ENCODE measurements at places on chromosomes 6 and 20. TPM values are rescaled to one million over a fixed set of nuclear protein-coding genes. Genes with fewer than 3 reads are reported as not detected.

DNA sequence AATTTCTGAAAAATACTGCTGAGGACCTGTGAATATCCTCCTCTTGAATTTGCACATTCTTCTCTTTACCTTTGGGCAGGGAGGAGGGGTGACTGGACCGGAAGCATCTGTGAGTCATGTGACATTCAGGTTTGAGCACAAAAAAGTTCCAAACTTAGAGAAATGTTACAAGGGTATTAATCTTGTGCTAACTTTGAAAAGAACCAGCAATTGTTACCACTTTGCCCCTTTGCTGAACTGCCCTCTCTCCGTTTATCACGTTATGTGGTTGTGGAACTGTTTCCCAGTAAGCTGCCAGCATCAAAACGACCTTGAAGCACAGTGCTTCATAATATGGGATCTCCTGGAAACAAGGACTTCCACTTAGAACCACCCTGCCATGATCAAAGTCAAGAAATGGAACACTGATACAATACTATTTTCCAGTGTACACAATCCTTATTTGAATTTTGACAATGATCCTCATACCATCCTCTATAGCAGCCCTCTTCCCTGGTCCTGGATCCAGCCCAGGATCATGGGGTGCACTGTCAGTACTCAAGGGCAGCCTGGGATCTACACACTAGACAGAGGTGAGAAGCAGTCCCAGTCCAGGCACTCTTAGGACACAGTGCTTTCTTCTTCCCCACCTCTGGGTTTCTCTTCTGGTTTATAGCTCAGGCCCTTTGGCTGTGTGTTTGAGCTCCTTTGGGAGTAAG is 2.3 kb upstream of the TUBB1 start:
- DNase-seq, result no peak

DNA sequence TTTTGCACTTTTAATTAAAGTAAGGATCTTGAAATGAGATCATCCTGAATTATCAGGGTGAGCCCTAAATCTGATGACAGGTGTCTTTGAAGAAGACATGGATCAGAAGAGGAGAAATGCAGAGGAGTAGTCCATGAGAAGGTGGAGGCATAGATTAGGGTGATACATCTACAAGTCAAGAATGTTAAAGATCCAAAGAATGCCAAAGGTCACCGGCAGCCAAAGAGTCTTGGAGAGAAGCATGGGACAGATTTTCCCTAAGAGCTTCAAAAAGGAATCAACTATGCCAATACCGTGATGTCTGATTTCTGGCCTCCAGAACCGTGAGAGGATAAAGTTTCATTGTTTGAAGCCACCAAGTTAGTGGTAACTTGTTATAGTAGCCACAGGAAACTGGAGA is 59.0 kb upstream of the THEMIS start:
- no peak for DNase-seq

- DNase-seq, result no peak
Observed at GRCh38 chr6:127436578-127437110, 22.5 kb downstream of the KIAA0408 start.

GRCh38 chr6:104522533-104522932 is 337.2 kb downstream of the HACE1 start:
- DNase-seq, result no peak

GRCh38 chr20:55597526-55597925 is 407.8 kb downstream of the CBLN4 start:
- no peak for DNase-seq

GRCh38 chr6:106553440-106553839 is 75.9 kb downstream of the RTN4IP1 start:
- no peak for DNase-seq

DNA sequence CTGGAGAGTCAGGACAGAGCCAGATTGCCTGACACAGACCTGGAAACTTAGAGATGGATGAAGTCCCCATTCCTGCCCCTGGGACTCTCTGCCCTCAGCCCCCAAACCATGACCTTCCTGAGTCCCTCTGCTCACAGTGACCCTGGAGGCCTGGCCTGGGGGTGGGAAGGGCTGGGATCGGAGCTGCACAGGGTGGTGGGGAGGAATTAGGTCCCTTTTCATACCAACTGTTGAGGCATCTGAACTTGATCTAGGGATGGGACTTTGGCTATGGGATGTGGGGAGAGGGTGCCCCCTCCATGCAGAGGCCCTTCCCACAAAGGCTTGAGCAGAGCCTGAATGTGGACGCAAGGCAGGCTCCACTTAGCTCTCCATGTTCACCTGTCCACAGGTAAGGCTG is 144.1 kb downstream of the MRPL14 start:
- DNase-seq, result no peak

- DNase-seq, result no peak
Observed at GRCh38 chr6:170148709-170149470, 142.0 kb downstream of the DLL1 start.

GRCh38 chr6:20061952-20062351 is 150.3 kb downstream of the MBOAT1 start:
- no peak for DNase-seq

DNA sequence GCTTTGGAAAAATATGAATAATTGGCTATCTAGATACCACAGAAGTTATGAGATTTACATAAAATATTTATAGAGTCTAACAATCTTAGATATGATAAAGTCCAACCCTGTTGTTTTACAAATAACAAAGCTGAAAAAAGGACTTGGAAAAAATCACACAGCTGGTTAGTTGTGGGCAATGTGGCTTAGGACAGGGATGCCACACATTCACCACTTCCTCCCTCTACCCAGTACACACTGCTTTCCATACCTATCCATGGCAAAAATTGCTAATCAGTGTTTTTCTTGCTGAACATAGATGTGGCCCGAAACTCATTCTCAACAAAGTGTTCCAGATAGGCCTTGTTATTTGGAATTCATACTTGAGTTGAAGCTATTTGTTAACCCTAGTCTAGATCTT is 147.3 kb upstream of the BMP5 start:
- DNase-seq, result no peak

GRCh38 chr6:111243095-111243494 is 155.8 kb downstream of the SLC16A10 start:
- DNase-seq, result no peak

GRCh38 chr6:87391334-87391733 is 16.4 kb upstream of the CFAP206 start:
- no peak for DNase-seq

GRCh38 chr6:18412068-18412467 is 24.9 kb downstream of the RNF144B start:
- no peak for DNase-seq

DNA sequence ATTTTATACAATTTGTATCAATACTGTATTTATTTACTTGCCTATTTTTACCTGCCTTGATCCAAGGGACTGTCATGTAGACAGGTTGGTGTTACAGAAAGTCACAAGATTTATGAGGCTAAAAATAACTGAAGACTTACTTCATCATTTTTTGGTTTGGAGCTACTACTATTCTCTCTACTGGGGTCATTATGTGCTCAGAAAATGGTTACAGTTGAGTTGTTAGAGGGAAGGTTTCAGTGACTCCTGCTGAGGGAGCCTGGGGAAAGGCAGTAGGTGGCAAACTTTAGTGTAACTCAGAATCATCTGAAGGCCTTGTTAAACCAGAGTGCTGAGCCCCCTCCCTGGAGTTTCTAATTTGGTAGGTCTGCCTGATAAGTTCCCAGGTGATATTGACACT is 118.8 kb downstream of the TINAG start:
- DNase-seq, result no peak

DNA sequence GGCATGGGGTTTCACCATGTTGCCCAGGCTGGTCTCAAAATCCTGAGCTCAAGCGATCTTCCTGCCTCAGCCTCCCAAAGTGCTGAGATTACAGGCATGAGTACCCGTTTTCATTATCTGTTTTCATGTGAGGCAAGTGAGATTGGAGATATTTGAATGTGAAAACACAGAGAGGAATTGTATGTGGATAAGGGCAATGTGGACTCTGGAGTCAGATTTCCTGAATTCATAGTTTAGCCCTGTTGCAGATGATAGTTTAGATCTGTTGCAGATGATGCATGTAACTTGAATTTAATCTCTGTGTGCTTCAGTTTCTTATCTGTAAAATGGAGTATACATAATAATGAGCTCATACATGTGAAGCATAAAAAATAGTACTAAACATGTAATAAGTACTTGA is 3.7 kb downstream of the SMPDL3A start:
- DNase-seq, result no peak

DNA sequence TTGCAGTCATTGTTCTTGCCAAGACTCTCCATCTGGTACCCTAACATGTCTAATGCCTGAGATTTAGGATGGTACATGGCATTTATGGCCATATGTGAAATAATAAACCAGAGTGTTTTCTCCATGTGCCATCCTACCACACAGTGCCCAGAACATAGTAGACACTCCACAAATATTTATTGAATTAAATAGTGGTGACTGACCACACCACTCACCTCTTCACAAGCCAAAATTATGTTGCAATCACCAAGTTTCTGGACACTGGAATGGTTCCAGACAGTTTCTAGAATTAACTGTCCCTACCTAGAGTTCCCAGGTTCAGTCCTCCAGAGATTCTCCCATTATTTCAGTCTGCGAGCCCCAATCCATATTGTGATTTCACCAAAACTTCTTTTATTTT is 427.3 kb downstream of the KIF16B start:
- no peak for DNase-seq

DNA sequence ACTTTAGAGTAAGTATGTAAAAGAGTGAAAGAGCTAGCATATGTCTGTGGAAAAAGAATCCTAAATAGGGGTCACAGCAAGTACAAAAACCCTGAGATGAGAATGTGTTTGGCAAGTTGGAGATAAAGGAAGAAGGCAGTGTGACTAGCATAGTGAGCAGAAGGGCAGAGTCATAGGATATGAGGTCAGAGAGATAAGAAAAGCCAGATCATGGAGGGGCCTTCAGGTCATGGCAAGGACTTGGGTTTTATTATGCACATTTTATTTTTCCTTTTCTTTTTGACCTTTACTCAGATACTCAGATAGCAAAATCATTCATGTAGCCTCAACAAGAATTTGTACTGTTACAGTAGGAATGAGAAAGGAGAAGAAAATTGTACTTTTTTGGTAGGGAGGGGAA is 138.0 kb downstream of the GJA1 start:
- no peak for DNase-seq

- DNase-seq, result no peak
Observed at GRCh38 chr6:112252571-112253497, 1.5 kb downstream of the LAMA4 start.

DNA sequence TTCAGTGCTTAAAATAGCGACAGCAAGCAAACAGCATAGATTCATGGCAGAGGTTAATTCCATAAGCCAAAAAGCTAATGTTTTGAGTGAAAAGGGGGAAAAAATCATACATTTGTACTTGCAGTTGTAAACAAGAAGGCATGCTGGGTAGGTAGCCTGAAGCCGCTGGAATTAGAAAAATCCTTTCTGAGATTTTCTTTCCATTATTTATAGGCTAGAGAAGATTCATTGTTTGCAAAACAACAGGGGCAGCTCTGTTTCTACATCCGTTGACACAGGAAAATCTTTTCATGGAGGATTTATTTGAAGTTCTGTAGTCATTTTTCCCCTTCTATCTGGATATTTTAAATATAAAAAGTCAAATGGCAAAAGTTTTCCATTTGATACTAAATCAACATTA is 843.9 kb downstream of the QKI start:
- DNase-seq, result no peak

GRCh38 chr6:106974999-106975737 is 639 bp upstream of the CD24 start:
- no peak for DNase-seq

DNA sequence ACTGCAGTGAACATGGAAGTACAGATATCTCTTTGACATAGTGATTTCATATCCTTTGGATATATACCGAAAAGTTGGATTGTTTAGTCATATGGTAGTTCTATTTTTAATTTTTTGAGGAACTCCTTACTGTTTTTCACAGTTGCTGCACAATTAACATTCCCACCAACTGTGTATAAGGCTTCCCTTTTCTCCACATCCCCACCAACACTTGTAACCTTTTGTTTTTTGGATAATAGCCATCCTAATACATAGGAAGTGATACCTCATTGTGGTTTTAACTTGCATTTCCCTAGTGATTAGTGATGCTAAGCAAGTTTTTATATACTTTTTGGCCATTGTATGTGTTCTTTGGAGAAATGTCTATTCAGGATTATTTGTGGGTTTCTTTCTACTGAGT is 45.1 kb upstream of the TENT5A start:
- no peak for DNase-seq

GRCh38 chr6:116351101-116351500 is 19.6 kb upstream of the DSE start:
- DNase-seq, result no peak

- DNase-seq, result no peak
Observed at GRCh38 chr20:36093025-36093803, 61.3 kb upstream of the EPB41L1 start.

GRCh38 chr6:12010635-12011275 is 1.4 kb upstream of the HIVEP1 start:
- peak; percentile 71 for DNase-seq

DNA sequence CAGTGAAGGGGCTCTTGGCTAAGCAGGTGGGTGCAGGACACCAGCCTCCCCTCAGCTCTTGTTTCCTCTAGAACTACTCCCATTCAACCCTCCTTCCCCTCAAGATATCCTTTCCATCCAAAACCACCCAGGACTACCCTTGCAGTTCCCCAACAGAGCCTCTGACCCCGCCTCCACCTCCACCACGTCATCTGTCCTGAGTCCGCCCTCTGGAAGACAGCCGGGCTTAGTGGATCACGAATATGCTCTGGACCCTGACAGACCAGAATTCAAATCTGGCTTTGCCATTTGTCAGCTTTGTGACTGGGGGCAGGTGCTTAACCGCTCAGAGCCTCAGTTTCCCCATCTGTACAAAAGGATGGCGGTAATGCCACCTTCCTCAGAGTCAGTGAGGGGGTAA is 31.4 kb downstream of the TFEB start:
- DNase-seq, result no peak

DNA sequence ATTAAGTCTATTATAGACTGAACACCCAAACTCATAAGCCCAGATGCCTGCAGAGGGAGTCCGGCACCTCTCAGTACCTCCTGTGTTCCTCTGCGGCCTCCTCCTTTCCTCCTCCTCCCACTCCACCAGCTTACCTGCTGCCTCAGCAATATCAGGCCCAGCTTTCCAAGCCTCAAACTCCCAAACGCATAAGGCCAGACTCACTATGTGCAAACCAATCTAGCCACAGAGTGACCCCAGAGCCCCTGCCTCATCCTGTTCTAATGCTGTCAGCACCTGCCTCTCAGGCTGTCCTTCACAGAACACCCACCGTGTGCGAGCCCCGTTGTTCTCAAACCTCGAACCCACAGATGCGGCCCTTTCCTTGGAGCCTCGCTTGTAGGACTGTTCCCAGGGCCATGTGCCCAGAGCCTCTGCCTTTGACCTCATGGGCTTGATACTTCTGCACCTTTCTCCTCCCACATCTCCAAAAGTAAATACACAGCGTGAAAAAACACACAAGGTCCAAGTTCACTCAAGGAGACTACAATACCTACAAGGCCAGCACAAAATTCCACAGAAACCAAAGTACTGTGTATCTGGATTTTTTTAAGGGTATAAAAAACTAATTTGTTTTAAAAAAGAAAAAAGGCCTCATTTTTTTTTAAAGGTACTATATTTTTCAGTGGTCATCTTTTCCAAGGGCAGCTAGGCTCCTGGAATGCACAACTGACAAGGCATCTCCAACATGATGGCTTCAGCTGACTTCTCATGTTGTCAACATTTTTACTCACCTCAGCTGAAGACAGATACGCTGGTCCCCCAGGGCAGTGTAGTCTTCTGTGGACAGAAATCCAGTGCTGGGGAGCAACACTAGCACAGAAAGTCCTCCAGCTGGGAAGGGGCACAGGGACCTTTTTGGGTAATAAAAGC is 52.3 kb downstream of the ABHD12 start:
- DNase-seq, result no peak

The LHFPL5 gene
- 0.32 TPM for polyA plus RNA-seq

The MUCL3 gene
- polyA plus RNA-seq, result not detected

The RSPH9 gene
- 1.3 TPM for polyA plus RNA-seq

The FAM83C gene
- not detected for polyA plus RNA-seq

The CDK5RAP1 gene
- 26.3 TPM for polyA plus RNA-seq

The WFDC10B gene
- not detected for polyA plus RNA-seq

The RPS21 gene
- 759 TPM for polyA plus RNA-seq

Measured in left renal pelvis (tissue), 4 donors.